ENCODE measurements at places on chromosomes 2 and 18.
A peak's percentile ranks its signal among the peaks of the same experiment; 100 is the strongest.

DNA sequence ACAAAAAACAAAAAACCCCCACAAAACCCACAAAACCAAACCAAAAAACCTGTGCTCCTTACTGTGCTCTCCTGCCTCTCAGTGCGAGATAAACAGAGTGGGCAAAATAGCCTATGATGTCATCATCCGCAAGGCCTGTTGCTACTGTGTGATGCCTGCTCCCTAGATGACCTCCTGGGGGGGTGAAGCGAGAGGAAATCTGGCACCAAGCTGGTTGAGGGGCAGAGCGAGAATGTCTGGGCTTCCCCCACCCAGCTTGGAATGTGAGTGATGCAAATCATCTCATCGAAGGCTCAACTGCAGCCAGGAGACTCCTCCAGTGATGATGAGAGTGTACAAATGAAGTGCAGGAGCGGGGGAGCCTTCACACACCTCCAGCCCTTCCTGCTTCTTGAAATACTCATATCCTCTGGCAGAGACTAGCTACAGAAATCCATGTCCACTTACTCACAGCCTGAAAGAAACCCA is 57.7 kb upstream of the MAP4K3 start:
- DNase-seq = no peak

- DNase-seq = no peak
Measured at GRCh38 chr2:189249171-189249570, 69.6 kb upstream of the COL5A2 start.

DNA sequence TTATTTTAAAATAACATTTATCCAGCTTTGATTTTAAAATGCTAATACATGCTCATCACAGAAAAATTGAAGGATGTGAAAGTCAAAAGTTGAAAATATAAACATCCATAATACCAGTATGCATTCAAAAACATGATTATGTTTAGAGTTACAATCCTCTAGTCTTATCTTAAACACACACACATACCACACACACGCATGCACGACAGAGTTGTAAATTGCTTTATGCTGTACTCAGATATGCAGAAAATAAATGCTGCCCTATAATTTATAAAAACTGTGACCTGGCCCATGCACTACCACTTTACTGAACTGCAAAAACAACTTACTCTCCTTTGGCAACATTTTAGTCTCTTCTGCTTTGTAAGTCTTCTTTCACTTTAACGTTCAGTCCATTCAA is 793.0 kb upstream of the FANCL start:
- DNase-seq = no peak

GRCh38 chr2:151486053-151486452 is 76.4 kb downstream of the RIF1 start:
- DNase-seq = no peak

- DNase-seq = no peak
Measured at GRCh38 chr18:51017140-51017879, 12.7 kb upstream of the SMAD4 start.

- peak; percentile 44 for DNase-seq
Measured at GRCh38 chr18:23135550-23136325, 453 bp downstream of the CABLES1 start.

DNA sequence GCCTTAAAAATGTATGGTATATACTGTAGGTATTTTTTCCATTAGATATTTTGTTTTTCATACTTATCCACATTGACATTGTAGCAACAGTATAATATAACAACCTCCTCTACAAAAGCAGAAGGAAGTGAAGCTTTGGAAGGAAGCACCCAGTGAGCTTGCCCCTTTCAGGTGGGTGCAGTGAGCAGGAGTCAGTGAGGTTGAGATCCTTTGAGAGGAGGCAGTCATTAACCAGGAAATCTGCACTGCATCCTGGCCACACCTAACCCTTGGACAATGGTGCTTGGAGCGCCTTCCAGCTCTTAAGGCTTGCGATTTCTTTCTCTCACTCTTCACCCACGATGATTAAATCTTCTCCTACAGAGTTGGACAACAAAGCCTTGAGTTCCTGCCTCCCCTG is 13.9 kb downstream of the IL37 start:
- no peak for DNase-seq

DNA sequence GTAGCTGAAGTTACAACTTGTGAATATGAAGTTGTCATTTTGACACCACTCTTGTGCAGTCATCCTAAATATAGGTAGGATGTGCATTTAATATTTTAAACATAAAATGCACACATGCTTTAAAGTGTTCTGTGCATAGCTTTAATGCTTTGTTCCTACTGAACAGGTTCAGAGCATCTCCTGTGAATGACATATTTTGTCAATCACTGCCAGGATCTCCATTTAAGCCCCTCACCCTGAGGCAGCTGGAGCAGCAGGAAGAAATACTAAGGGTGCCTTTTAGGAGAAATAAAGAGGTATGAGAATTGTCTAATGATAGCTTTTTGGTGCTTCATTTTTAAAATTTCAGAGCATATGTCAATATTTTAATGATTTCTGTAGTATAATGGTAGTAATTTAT is 14.7 kb downstream of the ERLEC1 start:
- no peak for DNase-seq

- DNase-seq = no peak
Measured at GRCh38 chr18:22345718-22346117, 72.0 kb downstream of the CTAGE1 start.

DNA sequence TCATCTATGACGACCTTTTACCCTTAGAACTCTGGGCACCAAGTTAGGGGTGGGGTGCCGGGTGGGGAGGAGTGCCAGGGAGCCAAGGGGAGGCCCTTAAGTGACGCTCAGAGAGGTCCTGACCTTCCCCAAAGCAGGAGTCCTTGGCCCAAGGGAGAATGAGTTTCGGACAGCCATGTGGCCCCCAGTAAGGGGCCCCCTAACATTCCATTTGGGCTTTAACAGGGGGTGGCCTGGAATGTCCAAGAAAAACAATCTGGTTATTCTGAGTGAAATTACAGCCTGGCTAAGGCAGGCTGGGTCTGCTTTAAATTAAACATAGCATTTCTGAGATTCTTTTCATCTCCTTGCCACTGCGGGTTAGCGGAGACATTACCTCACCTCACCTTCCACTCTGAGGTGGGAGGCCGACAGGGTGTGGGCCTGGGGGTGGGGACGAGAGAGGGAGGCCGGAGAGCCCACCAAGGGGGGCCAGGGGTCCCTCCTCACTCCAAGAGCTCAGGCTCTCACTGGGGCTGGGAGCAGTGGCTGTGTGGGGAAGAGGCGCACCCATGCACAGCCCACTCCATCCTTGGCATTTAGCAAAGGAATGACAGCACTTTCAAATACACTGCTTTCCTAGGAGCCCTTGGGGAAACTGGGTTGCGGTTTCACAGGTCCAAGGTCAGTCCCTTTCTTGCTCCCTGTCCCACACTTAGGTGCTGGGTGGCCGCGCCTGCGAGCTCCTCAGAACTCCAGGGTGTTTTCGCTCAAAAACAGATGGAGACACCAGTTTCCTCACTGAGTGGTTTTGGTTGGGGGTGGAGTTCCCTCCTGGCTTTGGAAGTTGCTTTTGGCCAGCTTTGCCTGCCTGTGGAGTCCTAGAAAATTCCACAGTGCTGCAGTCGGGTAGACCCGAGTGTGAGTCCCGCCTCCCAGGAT is 107.4 kb downstream of the POLR1A start:
- DNase-seq = peak; percentile 21

DNA sequence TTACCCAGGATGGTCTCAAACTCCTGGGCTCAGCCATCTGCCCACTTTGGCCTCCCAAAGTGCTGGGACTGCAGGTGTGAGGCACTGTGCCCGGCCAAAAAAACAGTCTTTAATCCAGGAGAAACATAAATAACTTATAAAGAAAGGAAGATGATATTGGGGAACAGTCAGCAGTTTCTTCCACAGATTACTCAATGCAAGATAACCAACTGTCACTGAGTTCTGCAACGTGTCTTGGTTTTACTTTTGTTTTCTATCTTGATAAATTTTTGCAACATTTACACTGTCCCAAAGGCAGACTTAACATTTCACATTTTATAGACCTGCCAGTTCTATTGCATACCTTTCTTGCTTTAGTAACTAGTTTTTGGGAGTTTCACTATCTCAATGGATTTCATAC is 71.1 kb downstream of the ANKRD44 start:
- peak; percentile 70 for DNase-seq

DNA sequence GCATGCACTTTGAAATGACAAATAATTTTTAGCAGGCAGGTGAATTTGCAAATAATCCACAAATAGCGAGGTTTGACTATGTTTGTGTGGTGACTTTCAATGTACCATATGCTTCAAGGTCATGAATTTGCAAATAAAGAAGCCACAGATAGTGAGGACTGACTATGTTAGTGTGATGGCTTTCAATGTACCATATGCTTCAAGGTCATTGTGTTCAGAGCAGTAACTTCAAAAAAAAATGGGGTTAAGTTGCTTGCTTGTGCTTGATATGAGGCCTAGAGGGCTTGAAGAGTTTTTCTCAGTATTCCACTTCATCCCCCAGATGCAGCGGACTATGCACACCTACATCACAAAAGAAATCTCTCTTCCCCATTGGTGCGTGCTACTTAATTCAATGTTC is 602.9 kb upstream of the LRRTM4 start:
- DNase-seq = no peak

- no peak for DNase-seq
Measured at GRCh38 chr2:224666951-224667553, 49.1 kb downstream of the CCDC195 start.

- no peak for DNase-seq
Measured at GRCh38 chr2:180672377-180672776, 308.0 kb upstream of the UBE2E3 start.

DNA sequence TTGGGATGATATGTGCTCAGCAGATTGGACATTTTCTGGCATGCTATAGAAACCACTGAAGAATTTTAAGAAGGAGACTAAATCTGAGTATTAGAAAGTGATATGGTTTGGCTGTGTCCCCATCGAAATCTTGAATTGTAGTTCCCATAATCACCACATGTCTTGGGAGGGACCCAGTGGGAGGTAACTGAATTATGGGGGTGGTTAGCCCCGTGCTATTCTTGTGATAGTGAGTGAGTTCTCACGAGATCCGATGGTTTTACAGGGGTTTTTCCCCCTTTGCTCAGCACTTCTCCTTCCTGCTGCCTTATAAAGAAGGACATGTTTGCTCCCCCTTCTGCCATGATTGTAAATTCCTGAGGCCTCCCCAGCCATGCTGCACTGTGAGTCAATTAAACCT is 535.9 kb upstream of the VRK2 start:
- no peak for DNase-seq

GRCh38 chr2:30095402-30095801 is 51.4 kb upstream of the YPEL5 start:
- no peak for DNase-seq

- no peak for DNase-seq
Measured at GRCh38 chr18:61503688-61504087, 170.5 kb downstream of the CDH20 start.

DNA sequence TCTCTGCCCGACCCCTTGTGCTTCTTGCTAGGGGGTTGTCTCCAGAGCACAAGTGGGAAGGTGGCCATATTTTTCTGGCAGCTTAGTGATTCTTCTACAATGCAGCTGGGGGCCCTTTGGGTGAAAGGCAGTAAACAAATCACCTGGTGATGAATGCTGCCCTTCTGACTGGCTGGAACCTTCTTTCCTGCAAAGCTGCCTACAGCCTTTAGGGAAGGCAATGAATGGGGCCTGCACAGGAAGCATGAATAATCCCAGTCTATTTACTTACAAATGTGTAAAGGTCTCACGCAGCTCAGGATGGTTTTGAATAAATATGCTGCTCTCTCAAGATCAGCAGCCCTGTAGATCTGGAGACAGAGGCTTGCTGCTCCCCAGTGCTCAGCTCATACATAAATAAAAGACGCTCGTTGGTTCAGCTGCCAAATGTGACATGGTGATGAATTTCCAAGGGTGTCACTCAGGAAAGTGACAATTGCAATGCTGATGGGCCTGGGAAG is 289.2 kb downstream of the TDRD15 start:
- no peak for DNase-seq
